Stimulated activated CD8-positive, alpha-beta memory T cell treated with anti-CD3 and anti-CD28 coated beads, Interleukin-12 subunit alpha, Interleukin-12 subunit beta, amount 100 ng/mL, for 1 hour (primary cell): ENCODE measurements at places on chromosomes 4 and X.

GRCh38 chrX:42686706-42687105 lies 91.3 kb downstream of the PPP1R2C start:
- no peak for DNase-seq

DNA sequence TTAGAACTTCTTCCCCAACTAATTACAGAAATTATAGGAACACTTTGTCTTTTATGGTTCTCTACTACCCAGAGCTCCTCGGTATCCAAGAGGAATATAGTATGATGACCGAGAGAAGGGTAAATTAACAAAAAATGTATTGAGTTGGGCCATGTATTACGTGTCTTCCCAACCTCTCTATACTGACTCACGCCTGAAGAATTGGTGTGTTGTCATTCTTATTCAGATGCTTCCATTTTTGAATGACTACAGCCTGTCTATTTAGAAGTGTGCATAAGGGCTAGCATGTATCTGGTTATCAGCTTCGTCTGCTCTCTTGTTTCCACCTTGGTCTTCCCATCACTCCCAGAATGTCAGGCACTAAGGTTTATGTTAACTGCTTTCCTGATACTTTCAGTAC lies 24.5 kb upstream of the SCD5 start:
- no peak for DNase-seq

GRCh38 chrX:63350465-63350877 lies 661 bp downstream of the SPIN4 start:
- DNase-seq, result no peak

- DNase-seq, result no peak
These were observed 30.1 kb downstream of the HOPX start for GRCh38 chr4:56651056-56651350.

DNA sequence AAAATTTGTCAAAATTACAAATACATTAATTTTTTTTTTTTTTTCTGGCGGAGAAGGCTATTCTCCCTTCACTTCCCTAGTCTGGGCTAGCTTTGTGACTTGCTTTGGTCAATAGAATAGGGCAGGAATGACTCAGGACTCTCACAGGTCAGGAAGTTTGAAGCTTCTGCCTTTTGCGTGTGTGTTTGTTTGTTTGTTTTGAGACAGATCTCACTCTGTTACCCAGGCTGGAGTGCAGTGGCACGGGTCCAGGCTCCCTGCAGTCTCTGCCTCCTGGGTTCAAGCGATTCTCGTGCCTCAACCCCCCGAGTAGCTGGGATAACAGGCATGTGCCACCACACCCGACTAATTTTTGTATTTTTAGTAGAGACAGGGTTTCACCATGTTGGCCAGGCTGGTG lies 55.9 kb upstream of the USP9X start:
- DNase-seq, result no peak

- no peak for DNase-seq
These were observed 36.3 kb downstream of the RTL3 start for GRCh38 chrX:78622831-78623230.

DNA sequence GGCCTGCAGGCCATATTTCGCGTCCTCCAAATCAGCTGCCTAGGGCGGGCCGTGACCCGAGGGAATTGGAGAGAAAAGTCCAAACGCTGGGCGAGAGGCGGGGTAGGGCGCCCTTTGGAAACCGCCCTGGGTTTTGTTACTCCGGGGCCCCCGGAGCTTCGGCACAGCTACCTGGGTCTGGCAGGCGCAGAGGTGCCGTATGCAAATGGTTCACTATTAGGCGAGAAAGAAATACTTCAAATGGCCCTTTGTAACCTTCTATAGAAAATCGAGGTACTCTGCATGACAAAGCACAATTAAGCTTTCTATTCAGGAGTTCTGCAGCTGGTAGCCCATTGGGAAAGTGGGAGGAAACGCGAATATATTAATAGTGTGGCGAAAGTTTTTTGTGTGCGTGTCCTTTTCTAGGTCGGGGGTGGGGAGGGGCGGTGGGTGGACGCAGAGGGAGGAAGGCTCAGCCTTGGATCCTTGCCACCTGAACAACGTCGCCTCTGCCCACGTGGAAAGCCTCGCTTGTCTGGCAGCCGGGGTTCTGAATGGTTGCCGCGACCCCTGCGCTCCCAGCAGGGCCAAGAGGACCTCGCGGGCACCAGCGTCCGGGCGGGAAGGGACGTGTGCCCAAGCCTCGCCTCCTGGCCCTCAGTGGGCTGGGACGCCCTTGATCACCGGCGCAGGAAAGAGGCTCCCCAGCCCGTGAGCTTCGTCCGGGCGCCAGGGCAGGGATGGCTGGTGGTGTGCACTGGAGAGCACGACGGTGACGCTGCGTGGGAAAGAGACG lies 9.5 kb downstream of the GSX2 start:
- DNase-seq, result no peak

GRCh38 chr4:152773953-152774352 lies 5.6 kb downstream of the TIGD4 start:
- DNase-seq, result no peak

DNA sequence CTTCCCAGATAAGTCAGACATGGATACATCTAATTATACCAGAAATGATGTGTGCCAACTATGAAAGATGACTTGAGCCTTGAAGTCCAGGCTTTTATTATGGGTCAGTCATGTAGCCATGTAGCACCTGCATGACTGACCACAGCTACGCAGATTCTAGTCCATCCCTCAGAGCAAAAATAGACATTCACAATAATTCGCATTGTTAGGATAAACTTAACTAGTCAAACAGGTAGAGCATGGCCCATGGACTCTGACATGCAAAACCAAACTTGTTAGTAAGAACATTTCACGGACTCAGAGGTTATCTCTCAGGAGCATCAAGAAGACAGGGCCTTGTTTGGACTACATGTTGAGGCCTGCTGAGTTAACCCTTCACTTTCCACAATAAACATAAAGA lies 132.6 kb downstream of the PWWP3B start:
- DNase-seq, result no peak

DNA sequence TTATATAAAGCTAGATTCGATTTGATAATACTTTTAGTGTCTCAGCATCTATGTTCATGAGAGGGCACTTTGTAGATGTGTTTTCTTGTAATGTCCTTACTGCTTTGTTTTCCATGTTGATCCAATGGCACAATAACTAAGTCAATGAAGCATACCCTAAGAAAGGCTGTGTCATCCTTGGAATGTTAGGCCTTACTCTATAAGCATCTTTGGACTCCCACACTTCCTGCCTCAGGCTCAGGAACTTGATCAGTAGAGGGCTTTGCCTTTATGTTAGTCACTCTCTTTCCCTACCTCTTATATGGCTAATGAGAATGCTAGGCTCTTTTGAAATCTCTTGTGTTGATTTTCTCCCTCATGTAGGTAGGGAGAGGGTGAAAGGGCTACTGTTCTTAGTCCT lies 33.2 kb upstream of the EDA2R start:
- DNase-seq, result no peak

DNA sequence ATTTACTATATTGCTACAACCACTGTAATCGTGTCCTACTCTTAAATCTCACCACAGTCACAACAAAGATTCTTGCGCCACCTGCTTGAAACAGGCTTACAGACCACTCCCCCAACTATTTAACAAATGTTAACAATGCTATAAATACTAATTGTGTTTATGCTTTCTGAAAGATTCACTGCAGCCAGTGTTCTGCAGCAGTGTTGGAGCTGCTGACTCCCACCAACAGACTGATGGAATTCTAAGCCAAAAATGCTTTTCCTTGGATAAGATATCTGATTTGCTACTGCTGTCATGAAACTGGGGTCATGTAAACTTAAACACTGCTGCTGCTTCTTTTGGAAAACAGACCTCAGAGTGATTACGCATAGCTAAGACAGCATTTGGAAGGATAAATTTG lies 244.2 kb upstream of the MAB21L2 start:
- no peak for DNase-seq

DNA sequence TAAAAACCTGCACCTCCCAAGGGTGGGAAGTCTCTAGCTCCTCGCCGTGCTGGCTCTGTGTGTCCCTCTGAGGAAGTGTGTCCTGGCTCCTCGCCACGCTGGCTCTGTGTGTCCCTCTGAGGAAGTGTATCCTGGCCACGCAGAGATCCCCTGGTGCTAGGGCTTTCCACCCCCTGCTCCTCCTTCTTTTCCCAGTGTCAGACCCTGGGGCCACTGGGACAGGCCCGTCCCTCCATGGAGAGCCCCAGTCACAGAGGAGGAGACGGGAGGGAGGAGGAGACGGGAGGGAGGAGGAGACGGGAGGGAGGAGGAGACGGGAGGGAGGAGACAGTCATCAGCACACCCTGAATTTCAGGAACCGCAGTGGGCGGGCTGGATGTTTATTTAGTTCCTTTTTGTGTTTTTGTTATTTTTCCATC lies 53.8 kb upstream of the HGFAC start:
- DNase-seq, result no peak

DNA sequence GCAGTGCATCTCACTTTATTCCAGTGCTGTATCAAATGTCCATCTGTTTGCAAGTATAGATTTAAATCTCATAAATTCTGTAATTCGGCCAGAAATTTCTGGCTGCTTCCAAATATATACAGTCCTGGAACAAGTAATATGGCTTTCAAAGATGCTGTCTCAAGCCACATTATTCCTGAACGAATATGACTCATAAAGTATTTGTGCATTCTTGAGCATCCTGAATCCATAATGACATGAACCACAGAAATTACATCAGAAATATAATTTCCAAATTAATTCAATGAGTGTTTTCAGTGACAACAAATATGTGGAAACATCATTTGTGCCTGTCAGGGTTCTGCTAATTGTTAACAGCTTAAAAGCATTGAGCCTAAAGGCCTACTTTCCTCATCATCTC lies 140.9 kb upstream of the HPGD start:
- no peak for DNase-seq

- DNase-seq, result no peak
These were observed 12.2 kb downstream of the NOCT start for GRCh38 chr4:139027776-139028175.

- no peak for DNase-seq
These were observed 294.6 kb downstream of the TRIML1 start for GRCh38 chr4:188433741-188434315.

DNA sequence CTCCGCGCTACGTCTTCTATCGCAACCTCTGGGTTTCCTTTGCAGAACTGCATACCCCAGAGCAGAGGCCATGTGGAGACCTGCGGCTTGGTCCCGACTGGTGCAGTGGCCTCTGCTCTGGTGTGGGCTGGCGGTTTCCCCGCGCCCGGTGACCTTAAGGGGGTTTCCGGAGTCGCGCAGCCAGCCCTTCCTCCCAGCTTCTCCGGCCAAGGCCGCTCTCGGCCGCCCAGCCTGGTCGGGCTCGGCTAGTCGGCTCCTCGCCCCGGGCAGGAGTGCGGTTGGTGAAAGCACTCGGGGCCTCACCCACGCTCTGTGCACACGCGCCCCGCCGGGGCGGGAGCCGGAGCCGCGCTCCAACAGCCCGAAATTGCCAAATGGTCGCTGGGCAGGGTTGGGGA lies 84.9 kb downstream of the BCOR start:
- no peak for DNase-seq

DNA sequence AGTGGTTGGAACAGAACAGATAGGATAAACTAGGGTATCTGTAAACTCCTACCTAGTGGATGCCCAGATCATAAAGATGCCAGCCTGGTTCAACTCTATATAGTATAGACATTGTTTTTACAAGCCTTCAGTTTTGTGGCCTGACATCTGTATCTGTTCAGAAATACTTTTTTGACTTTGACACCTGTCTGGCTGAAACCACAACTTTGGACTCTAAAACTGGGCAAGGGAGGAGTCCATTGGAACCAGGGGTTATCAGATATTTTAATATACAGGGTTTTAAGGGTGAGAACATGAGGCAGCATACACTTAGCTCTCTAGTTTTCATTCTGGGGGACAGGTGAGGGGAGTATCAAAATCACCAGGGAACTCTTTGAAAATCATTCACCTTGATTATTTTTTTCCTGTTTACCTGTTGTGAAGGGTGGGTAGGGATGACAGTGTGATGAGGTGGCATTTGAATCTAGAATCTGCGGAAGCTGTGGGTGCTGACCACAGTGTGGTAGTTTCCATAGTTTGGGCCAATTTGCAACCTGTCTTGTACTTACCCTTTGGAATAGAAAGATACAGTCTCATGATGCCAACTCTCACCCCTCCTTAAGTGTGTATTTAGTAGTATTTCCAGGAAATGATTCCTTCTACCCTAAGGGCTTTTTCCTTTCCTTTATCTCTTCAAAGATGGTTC lies 20.6 kb downstream of the GAB1 start:
- DNase-seq, result no peak

DNA sequence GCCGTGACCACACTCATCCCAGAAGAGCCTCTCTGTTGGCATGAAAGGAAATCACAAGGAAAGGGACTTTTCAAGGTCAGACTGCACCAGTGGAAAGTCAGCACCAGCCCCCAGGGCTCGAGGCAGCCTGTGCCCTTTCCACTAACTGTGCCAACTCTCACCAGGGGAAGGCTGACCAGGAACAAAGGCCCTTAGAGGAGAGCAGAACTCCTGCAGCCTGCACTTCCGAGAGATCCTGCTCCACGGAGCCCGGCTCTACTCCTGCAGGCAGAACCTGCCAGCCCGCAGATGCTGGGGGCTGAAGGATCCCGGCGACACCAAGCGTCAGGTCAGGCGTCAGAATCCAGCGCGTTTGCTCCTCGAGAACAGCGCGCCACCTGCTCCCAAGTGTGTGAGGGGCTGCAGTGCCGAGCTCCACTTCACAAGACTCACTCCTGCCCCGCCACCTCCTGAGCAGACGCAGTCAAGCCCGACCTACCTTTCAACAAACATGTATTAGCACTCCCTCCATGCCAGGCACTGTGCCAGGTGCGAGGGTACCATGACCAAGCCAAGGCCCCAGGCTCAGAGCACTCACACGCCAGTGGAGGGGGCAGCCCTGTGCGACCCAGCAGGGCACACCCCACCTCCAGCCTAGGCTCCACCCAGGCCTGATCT lies 13.6 kb upstream of the HELT start:
- no peak for DNase-seq

DNA sequence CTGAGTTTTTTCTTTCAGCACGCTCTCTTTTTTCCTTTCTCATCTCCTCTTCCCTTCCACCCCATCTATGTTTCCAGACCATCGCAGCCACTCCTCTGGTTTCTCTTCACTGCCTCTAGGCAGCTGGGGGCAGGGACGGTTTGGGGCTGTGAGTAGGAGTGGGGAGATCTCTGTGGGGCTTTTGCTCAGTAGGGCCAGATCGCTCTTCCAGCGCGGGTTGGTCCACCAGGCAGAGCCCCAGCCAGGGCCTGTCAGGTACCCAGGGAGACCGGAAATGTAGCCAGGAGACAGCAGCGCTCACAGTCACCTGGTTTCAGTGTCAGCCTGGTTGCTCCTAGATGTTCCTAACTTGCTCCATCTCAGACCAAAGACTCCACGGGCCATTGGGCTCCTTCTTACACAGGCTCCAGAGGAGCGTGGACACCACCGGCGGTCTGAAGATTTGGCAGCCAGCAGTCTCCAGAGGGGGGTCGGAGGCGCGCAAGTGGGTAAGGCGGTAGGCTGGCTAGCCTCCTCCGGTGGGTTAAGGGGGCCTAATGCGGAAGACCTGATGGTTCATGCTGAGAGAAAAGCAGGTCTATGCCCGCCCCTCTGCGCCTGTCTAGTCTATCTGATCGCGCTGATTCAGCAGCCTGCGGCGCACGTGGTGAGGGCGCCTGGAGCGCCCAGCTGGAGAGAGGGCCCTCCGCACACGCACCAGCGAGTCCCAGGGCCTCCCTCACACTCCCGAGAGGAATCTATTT lies 1.8 kb downstream of the FGF5 start:
- DNase-seq, result no peak
